ENCODE measurements at places on chromosomes 7 and 10.

DNA sequence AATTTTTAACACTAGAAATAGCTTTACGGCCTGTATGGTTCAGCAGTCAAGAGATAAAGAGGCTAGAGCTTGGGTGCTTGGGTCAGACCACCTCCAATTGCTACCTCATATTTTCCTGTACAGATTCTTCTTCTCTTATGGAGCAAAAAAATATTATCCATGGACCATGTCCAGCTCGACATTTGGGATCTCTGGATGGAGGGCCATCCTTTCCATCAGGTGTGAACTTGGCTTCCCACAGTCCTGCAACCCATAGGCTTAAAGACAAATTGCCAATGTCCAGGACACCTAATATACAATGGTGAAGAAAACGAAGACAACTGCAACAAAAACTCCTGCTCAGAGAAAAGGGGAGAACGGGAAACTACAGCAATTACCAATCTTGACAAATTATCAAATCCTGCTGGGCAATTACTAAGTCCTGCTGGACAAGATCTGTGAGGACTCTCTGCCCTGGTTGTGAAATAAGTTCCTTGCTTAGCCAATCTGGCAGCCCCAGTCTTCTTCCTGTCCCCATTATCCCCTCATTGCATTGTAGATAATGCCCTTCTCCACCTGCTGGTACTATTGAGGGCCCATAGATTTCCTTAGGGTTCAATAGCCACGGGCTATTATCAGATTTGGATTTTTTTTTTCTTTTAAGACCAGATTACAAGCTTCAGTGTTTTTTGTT, 42.0 kb upstream of the BRAF start:
- DNase-seq = no peak

DNA sequence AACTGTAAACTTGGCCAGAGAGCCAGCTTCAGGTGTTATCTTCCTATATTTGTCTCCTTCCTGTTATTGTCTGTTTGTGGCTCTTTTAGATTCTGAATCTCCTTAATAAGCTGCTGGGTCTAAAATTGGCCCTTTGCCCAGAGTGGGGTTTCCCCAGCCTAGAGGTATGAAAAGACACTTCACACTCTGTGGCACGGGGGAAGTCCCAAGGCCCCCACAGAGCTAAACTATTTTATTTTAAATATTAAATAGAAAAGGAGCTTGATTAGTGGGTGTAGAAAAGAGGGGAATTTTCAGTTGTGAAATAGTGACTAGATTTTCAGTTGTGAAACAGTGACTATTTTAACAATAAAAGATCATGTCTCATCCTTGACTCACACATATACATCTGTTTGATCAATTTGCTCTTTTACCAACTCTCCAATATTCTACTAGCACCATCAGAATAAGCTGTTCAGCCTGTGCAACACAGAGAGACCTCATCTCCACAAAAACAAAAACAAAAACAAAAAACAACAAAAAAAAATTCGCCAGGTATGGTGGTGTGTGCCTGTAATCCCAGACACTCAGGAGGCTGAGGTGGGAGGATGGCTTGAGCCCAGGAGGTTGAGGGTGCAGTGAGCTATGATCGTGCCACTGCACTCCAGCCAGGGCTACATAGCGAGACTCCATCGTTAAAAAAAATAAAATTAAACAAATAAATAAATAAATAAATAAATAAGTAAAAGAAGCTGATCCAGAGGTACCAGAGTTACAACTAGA, 24.9 kb upstream of the ADO start:
- DNase-seq = no peak

DNA sequence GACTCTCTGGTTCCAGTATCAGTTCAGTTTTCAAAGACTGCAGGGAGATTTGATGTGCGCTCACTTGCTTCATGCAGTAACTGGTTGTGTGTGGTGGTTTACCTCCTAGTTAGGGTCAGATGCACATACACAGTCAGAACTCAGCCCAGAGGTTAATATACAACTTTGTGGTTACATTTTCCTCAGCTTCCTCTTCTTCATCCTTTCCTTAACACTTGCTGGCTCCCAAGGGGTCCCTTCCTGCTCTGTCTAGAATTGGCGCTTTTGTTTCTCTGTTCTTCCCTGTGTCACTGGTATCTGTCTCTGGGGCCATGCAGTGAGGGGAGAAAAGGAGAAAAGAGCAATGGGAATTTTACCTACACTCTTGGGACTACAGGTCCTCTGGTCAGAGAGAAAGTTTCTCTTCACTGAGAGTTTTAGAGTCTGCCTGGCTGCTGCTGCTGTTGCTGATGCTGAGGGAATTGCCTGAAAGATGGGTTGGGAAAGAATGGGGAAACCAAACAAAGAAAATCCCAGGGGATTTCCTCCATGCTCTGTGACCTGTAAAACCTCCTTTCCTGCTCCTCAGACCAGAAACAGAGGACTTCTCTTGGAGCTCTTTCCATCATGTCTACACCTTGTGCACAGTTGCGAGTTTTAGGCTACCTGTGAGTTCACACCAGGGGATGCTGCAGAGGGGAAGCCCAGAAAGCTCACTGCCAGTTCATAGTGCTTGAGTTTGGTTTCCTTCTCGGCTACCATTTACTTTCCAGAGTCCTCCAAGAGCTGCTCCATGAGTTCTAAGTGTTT, 74.6 kb downstream of the WDFY4 start:
- DNase-seq = no peak

- no peak for DNase-seq
These were observed 9.5 kb downstream of the TUBAL3 start for GRCh38 chr10:5395168-5395567.

DNA sequence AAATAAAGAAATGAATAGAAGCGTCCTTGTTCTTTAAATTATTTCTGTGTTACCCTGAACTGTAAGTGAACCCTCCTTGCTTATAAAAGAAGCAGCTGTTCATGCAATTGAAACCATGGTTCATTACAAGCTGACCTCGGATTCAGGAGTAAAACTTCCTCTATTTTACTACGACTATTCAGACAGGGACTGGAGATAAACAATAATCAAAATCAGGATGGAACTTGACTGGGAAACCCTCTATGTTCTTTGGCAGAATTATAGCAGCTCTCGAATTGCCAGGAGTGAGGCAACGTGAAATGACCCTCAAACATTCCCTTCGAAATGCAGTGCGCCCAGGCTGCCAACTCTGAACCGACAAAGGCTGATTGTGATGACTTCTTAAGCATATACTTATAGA, 172.1 kb downstream of the CYP26A1 start:
- no peak for DNase-seq

GRCh38 chr7:75042831-75043703, 30.5 kb downstream of the RCC1L start:
- no peak for DNase-seq

DNA sequence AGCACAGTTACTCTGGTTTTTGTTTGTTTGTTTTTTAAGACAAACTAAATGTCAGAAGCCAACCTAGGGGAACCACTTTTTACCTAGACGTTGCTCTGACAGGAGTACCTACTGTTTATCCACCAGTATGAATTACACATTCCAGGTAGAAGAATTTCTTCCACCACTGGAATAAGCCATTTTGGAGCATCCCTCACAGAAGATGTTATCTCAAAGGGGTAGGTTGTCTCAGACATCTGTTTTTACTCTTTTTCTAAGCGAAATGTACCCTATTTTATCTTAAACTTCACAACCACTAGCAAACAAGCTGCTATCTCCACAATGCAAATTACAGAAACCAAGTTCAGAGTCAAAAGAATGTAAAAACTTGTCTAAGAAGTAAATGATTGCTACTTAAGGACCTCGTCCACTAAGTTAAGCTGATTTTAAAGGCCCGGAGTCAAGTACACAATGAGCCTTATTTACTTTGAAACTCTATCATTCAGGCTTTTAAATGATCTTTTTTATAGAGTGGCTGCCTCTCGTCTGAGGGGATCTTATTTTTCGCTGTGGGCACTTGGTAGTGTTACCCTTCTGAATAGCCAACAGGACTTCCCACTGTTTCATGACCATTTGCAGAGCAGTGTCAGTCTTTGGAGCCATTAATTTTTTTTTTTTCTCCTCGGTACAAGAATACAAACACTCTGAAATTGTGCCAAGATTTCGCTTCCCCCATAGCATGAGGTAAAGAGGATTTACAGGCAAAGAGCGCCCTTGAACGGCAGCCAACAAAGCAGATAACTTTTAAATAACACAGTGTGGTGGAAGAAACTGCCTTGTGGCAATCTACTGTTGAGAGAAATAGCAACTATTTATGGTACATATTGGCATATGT, 15.7 kb upstream of the ARMC3 start:
- no peak for DNase-seq
